Activated CD4-positive, alpha-beta T cell treated with anti-CD3 and anti-CD28 coated beads, Interleukin-2, amount 10 ng/mL, durations not matched to agents 7 days and 5 days (primary cell): ENCODE measurements at places on chromosomes 13 and 19. TPM values are rescaled to one million over a fixed set of nuclear protein-coding genes. Genes with fewer than 3 reads are reported as not detected.
A peak's percentile ranks its signal among the peaks of the same experiment; 100 is the strongest.

GRCh38 chr19:34808566-34808965 is 35.6 kb upstream of the ZNF599 start:
- H3K4me1 ChIP-seq, result peaks cover 3% of the 10 kb centered on the region
- DNase-seq, result no peak
- H3K27ac ChIP-seq, result no peak overlapping the region
- H3K27me3 ChIP-seq, result no peaks in the 10 kb centered on the region

DNA sequence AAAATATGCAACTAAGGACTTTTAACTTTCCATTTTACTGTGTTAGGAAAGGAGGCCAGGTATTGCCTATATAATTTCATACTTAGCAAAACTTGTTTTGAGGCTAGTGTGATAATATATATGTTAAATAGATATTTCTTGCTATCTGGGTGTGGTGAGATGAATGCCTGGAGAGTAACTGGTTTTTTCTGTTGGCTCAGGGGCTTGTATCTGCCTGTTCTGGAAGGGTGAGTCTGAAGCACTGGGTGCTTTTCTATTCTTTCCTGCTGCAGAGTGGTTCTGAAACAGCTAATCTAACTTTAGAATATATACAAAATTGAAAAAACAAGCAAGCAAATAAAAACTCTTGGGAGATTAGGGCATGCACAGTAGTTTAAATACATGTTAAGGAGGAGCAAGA is 64.6 kb upstream of the MYCBP2 start:
- no peaks in the 10 kb centered on the region for H3K36me3 ChIP-seq
- H3K4me3 ChIP-seq, result no peak overlapping the region
- H3K4me1 ChIP-seq, result peaks cover 19% of the 10 kb centered on the region
- no peak for DNase-seq
- no peak overlapping the region for H3K27ac ChIP-seq

DNA sequence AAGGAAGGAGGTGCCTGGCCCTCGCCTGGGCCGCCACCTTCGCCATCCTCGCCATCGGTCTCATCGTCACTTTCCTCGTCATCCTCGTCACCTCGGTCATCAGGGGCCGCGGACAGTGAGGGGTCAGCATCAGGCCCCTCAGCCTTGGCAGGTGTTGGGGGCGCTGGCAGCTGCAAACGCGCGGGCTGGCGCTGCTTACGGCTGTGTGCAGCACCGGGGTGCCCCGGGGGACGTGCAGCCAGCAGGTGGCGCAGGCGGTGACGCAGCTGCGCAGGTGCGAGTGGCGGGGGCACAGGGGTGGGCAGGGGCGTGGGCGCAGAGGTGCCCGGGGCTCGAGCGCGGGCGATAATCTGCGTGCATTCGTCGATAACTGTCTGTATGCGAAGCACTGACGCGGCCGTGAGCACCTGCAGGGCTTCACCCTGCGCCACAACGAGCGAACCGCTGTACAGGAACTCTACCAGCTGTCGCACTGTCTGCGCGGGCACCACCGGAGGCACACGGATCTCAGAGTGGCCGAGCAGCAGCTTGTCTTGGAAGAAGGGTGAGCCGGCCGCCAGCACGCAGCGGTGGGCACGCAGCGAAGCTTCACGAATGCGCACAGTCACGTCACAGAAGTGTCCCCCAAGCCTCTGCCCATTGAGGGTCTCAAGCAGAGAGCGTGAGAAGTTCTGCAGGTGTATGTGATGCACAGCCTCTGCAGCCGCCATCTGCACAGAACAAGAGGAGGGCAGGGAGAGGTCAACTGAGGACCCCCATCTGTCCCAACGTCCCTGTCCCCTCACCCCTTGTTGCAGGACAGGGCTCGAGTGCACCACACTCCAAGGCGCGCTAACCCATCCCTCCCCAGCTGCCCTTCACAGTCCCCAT is 2.4 kb downstream of the ZBTB45 start:
- no peaks in the 10 kb centered on the region for H3K27me3 ChIP-seq
- DNase-seq, result no peak
- H3K36me3 ChIP-seq, result peaks cover 20% of the 10 kb centered on the region
- peak overlapping the region; percentile 90 for H3K4me3 ChIP-seq
- H3K4me1 ChIP-seq, result peaks cover 60% of the 10 kb centered on the region
- H3K27ac ChIP-seq, result peak overlapping the region; percentile 46

GRCh38 chr13:61685682-61686012 is 270.0 kb upstream of the PCDH20 start:
- H3K27me3 ChIP-seq, result no peaks in the 10 kb centered on the region
- H3K36me3 ChIP-seq, result no peaks in the 10 kb centered on the region
- no peak overlapping the region for H3K27ac ChIP-seq
- DNase-seq, result no peak

GRCh38 chr13:80036845-80037504 is 304.0 kb downstream of the SPRY2 start:
- no peak overlapping the region for H3K4me3 ChIP-seq
- H3K27me3 ChIP-seq, result no peaks in the 10 kb centered on the region
- H3K27ac ChIP-seq, result no peak overlapping the region
- DNase-seq, result no peak
- no peaks in the 10 kb centered on the region for H3K36me3 ChIP-seq
- no peaks in the 10 kb centered on the region for H3K4me1 ChIP-seq

DNA sequence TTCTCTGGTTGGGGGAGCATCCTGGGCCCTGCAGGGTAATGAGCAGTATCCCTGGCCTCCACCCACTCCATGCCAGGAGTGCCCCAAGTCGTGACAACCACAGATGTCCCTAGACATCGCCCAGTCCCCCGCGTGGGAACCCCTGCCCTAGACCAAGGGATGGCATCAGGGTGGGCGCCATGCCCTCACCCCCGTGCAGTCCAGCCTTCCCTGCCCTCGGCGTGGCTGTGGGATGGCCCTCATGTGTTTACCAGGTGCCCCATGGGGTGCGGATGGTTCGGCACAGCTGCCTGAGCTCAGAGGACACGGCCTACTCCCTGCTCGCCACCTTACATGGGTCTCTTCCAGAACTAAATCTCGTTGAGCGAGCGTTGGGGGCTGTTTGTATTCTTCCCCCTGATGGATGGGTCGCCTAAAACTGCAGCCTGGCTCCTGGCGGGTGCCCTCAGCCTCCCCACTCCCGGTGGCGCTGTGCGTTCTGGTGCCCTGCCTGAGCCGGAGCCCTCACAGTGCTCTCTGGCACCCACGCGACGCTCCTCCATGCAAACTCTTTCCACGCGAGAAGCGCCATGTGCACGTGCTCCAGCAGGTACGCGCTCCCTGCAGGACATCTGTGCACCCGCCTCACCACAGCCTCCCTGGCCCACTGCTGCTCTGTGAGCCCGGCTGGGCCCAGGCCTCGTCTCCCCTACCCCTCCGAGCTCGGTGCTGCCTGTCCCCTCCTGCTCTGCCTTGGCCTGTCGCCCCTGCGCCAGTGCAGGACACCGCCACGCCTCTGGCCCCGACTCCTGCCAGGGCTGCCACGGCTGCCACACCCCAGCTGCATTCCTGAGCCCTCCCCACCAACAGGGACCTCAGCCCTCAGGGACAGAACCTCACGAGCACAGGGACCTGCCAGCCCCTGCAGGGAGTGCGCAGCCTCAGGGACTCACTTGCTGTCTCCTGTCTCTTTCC is 145.0 kb downstream of the KDM4B start:
- H3K4me3 ChIP-seq, result no peak overlapping the region
- H3K36me3 ChIP-seq, result peaks cover 7% of the 10 kb centered on the region
- no peaks in the 10 kb centered on the region for H3K4me1 ChIP-seq
- DNase-seq, result no peak
- H3K27ac ChIP-seq, result peak overlapping the region; percentile 9

DNA sequence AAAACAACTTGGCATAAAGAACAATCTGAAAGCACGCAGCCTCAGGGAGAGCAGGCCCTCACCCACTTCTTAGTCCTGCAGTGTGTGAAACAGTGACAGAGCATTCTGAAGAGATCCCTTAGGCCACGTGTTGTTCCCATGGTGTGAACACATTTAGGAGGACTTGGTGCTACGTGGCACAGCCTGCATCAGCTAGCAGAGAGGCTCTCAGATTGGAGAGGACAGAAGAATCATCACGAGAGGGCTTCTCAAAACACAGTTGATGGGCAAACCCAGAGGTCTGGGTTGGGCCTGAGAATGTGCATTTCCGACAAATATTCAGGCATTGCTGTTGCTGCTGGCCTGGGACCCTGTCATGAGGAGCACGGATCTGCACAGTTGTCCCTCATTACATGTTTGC is 26.1 kb upstream of the TFDP1 start:
- no peaks in the 10 kb centered on the region for H3K36me3 ChIP-seq
- no peaks in the 10 kb centered on the region for H3K4me1 ChIP-seq
- DNase-seq, result no peak
- H3K27ac ChIP-seq, result no peak overlapping the region

- H3K27me3 ChIP-seq, result peaks cover 8% of the 10 kb centered on the region
- H3K4me3 ChIP-seq, result no peak overlapping the region
- H3K27ac ChIP-seq, result no peak overlapping the region
- DNase-seq, result no peak
These were observed 99.2 kb downstream of the GNG7 start for GRCh38 chr19:2603334-2603733.

DNA sequence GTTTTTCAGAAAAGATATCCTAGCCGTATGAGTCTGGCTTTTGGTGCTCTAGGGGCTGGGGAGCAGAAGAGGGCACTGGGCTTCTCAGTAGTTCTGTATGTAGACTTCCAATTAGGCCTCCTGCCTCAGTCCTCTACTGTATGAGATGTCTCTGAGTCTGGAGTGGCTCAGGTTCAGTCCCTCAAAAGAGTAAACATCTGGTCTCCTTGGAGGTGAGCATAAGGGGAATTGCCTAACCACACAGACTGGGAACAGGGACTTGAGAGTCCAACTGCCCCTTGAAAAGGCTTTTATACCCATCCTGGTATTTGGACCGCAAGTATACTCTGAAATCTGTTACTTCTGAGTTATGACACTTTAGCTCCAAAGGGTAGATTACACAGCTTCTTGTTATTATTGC is 214.5 kb downstream of the TDRD3 start:
- H3K4me3 ChIP-seq, result no peak overlapping the region
- DNase-seq, result no peak
- H3K4me1 ChIP-seq, result no peaks in the 10 kb centered on the region
- H3K36me3 ChIP-seq, result no peaks in the 10 kb centered on the region
- H3K27me3 ChIP-seq, result no peaks in the 10 kb centered on the region

DNA sequence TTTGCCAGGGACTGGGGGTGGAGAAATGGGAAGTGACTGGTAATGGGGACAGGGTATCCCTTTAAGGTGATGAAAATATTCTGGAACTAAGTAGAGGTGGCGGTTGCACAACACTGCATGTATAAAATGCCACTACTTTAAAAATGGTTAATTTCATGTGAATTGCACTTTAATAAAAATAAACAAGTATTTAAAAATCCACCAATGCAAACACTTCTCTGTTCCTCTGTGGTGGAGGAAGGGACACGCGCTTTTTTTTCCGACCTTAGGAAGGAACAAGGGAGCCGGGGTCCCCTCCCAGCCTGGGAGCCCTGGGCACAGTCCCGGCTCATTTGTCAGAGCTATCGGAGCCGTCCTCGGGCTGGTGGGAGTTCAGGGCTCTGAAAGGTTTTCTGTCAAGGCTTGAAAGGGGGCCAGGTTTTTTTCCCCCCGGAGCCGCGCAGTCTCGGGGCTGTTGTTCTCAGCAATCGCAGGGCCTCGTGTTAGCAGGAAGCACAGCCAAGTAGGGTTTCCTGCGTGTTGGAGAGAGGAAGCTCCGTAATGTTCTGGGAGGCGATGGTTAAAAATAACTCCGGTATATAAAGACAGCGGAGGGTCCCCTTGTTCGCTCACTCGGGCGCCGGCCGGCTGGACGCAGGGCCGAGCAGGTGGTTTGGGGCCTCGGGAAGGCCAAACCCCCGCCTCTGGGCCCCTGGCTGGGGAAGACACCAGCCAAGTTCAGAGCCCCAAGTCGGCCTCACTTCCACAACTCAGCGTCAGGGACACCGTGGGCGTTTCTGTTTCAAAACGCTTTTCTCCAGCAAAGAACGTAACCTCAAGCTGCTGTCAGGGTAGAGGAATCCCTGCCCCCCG is 41.2 kb upstream of the KLF2 start:
- peak overlapping the region; percentile 32 for H3K4me3 ChIP-seq
- H3K36me3 ChIP-seq, result peaks cover 2% of the 10 kb centered on the region
- H3K27ac ChIP-seq, result peak overlapping the region; percentile 81

GRCh38 chr19:44111910-44112463 is 1.2 kb upstream of the ZNF225 start:
- H3K27me3 ChIP-seq, result no peaks in the 10 kb centered on the region
- no peak overlapping the region for H3K27ac ChIP-seq
- peak overlapping the region; percentile 96 for H3K4me3 ChIP-seq
- peaks cover 24% of the 10 kb centered on the region for H3K4me1 ChIP-seq
- DNase-seq, result no peak

DNA sequence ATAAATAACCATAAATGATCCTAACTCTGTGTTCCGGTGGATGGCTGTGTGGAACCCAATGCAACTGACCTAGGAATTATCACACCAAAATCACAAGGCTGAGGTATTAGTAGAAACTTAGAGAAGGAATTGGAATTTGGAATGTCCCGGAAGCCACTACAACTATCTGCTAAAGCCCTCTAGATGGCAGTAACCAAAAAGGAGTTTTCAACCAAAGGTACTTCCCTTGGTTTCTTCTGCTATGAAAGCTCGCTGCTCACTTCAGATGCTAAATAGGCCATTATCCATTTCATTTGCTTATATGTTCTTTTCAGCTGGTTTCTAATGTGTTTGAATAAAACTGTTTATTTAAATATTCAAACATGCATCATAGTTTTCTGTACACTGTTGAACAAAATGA is 1589.1 kb upstream of the SPRY2 start:
- DNase-seq, result no peak
- H3K4me3 ChIP-seq, result no peak overlapping the region
- H3K27ac ChIP-seq, result no peak overlapping the region
- no peaks in the 10 kb centered on the region for H3K27me3 ChIP-seq

- DNase-seq, result no peak
- no peaks in the 10 kb centered on the region for H3K36me3 ChIP-seq
- H3K4me1 ChIP-seq, result peaks cover 13% of the 10 kb centered on the region
- H3K27me3 ChIP-seq, result no peaks in the 10 kb centered on the region
- H3K27ac ChIP-seq, result no peak overlapping the region
These were observed 17.5 kb upstream of the N4BP2L1 start for GRCh38 chr13:32445461-32445860.

- no peak overlapping the region for H3K4me3 ChIP-seq
- H3K36me3 ChIP-seq, result no peaks in the 10 kb centered on the region
- no peak for DNase-seq
- no peaks in the 10 kb centered on the region for H3K27me3 ChIP-seq
- H3K27ac ChIP-seq, result no peak overlapping the region
These were observed 64.8 kb upstream of the F7 start for GRCh38 chr13:113040597-113041292.

- H3K27me3 ChIP-seq, result peaks cover 48% of the 10 kb centered on the region
- peak overlapping the region; percentile 50 for H3K27ac ChIP-seq
- peaks cover 12% of the 10 kb centered on the region for H3K4me1 ChIP-seq
- peak overlapping the region; percentile 13 for H3K4me3 ChIP-seq
These were observed 5.0 kb upstream of the ONECUT3 start for GRCh38 chr19:1748115-1748872.

GRCh38 chr19:5250127-5250659 is 90.4 kb downstream of the PTPRS start:
- H3K27ac ChIP-seq, result no peak overlapping the region
- H3K4me3 ChIP-seq, result no peak overlapping the region
- no peaks in the 10 kb centered on the region for H3K4me1 ChIP-seq
- H3K27me3 ChIP-seq, result no peaks in the 10 kb centered on the region
- DNase-seq, result no peak

GRCh38 chr13:34623331-34623730 is 318.7 kb upstream of the NBEA start:
- H3K27ac ChIP-seq, result no peak overlapping the region
- DNase-seq, result no peak
- H3K27me3 ChIP-seq, result no peaks in the 10 kb centered on the region
- H3K4me1 ChIP-seq, result no peaks in the 10 kb centered on the region
- H3K4me3 ChIP-seq, result no peak overlapping the region

ZNF506 gene
- 26.7 TPM for total RNA-seq

NOVA2 gene
- total RNA-seq, result 0.04 TPM

RCBTB2 gene
- total RNA-seq, result 24.5 TPM

ZNF586 gene
- total RNA-seq, result 26.8 TPM
